AML-193 (cell line): ENCODE measurements at places on chromosomes 7 and 10.
A peak's percentile ranks its signal among the peaks of the same experiment; 100 is the strongest.

DNA sequence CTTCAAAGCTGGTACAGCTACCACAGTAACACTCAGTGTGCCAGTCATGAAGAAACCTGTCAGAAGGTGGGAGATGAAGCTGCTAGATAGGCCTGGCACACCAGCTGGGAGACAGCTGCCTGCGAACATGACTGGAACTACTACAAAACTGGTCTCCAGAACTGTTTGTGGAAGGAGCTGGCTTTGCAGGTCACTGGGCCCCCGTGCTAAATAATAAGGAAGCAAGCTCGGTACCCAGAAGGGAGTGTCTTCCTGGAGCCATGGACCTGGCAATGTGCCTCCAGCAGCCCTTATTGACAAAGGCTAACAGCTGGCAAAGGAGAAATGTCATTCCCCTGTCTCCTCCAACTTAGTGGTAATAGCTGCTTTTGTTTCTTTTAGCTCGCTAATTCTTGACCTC lies 1217.6 kb upstream of the LRRN3 start:
- no peak for DNase-seq

DNA sequence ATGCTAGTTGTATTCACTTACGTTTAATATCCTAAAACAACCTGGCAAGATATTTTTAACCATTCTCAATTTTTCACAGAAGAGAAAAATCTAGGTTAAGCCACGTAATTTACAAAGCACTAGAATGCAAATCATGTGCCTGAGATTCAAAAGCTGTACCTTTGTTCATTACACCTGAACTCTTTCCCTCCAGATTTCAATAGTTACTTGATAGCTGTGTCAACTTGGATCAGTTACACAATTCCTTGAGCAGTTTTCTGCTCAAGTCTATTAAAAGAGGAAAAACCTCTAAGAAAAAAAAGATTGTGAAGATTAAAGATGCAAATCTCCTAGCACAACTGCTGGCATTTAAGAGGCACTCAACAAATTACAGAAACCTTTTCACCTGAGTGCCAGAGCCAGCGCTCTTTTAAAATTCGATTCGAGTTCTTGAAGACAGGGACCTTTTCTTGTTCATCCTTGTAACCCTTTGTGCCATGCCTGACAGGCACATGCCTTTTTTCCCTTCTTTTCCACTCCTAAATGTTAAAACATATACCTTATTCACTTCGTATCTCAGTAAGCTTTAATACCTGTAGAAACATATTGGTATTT lies 886 bp downstream of the NSUN6 start:
- DNase-seq = no peak

- DNase-seq = no peak
Observed at GRCh38 chr7:127759945-127760421, 108.0 kb downstream of the SND1 start.

DNA sequence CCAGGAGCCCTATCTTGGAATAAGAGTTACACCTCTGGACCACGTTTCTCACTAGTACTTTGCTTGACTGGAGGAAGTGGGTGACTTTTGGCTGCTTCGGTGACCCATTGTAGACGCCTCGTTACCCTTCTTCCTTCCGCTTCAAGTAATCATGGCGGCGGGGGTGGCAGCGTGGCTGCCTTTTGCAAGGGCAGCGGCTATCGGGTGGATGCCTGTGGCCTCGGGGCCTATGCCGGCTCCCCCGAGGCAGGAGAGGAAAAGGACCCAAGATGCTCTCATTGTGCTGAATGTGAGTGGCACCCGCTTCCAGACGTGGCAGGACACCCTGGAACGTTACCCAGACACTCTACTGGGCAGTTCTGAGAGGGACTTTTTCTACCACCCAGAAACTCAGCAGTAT lies 1.5 kb downstream of the KCND2 start:
- no peak for DNase-seq

GRCh38 chr10:18238870-18239485 lies 98.8 kb downstream of the CACNB2 start:
- peak; percentile 14 for DNase-seq

- no peak for DNase-seq
Observed at GRCh38 chr10:116918583-116918982, 69.3 kb downstream of the ENO4 start.
